CD8-positive, alpha-beta memory T cell (primary cell): ENCODE measurements at places on chromosomes 3 and 15.

DNA sequence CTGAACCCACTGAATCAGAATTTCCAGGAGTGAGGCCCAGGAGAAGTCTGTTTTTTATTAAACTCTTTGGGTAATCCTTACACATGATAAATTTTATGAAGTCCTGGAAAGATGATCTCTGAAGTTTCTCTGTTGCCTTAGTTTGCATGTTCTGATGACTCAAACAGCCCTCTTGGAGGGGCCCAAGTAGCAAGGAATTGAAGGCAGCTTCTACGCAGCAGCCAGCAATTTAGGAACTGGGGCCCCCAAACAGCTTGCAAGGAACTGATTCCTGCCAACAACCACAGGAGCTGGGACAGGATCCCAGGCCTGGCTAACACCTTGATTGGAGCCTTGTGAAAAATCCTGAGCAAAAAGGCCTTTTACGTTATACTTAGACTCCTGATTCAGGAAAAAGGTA lies 5.4 kb upstream of the ACP3 start:
- no peak for DNase-seq

DNA sequence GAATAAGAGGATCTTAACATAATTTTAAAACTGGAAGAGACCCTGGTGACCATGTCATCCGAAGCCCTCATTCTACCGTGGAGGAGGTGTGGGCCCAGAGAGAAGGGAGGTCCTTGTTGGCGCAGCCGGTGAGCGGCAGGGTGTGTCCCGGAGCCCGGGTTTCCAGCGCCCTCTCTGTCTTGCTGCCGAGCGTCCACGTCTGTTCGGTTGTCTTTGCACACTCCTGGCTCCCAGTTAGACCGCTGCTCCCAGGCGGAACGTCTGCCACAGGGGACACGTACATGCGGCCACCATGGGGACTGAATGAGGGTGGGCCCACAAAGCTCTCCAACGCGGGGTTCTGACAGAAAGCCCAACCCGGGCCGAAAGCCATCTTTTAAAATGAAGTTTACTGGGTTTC lies 6.6 kb upstream of the MUC4 start:
- no peak for DNase-seq

GRCh38 chr3:23810343-23811184 lies 4.8 kb downstream of the UBE2E1 start:
- peak; percentile 13 for DNase-seq

DNA sequence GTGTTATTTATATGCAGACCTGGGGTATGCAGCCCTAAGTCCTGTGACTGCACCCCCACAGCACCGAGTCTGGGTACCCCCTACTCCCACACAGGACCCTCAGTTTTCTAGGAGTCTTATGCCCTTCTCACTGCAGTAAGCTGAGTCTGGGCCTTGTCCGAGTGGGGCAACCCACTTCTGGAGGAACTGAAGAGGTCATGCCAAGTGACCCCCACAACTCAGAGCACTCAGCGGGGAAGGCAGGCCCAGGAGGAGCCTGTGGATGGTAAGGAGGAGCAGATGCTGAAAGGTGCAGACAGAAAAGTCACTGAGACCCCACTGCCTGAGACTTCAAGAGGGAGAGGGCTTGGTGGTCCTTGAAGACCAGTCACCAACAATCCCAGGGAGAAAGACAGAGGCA lies 56.1 kb upstream of the FGD5 start:
- DNase-seq, result no peak

GRCh38 chr15:68275165-68275746 lies 2.3 kb upstream of the FEM1B start:
- DNase-seq, result no peak

DNA sequence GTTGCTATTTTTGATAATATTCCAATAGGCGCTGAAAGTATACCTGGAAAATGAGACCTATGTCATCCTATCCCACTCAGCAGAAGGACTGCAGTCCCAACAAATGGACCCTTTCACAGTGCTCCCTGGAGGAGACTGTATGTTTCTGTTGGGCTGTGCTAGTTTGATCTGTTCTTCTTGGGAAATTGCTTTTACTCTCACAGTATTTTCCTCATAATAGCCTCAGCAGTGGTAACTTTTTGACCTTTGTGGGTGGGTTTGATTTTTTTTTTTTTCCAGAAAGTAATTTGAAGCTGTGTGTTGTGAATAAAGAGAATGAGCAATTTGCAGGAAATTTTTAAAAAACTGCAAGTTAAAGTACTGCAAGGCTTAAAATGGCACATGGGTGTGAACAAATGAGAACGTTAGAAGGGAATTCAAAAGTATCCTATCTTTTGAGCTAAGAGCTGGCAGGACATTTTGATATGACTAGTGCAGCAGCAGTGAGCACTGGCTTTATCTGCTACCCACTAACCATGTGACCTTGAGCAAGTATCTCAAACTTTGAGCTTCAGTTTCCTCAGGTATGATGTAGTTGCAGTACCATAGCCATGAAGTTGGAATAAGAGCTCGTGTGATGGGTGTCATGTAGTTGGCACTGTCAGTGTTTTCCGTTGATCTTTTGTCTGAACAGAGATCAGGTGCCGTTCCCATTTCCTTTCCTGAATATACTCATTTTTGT lies 118.4 kb downstream of the ATG7 start:
- no peak for DNase-seq

GRCh38 chr3:193782276-193782647 lies 189.3 kb downstream of the OPA1 start:
- DNase-seq, result no peak

- DNase-seq, result no peak
These were observed 26.1 kb downstream of the TFRC start for GRCh38 chr3:196055683-196056270.

DNA sequence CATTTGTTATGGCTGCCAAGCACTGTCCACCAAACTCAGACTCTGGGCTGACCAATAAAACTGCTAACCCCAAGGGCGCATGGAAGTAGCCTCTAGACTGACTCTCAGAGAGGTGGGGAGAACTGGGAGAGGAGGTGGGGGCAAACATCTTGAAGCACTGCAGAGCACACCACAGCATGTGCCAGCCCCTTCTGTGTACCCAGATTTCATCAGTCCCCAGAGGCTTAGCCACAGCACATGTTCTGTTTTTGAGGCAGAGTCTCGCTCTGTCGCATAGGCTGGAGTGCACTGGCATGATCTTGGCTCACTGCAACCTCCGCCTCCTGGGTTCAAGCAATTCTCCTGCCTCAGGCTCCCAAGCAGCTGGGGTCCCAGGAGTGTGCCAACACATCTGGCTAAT lies 119.5 kb upstream of the SPATA12 start:
- no peak for DNase-seq

DNA sequence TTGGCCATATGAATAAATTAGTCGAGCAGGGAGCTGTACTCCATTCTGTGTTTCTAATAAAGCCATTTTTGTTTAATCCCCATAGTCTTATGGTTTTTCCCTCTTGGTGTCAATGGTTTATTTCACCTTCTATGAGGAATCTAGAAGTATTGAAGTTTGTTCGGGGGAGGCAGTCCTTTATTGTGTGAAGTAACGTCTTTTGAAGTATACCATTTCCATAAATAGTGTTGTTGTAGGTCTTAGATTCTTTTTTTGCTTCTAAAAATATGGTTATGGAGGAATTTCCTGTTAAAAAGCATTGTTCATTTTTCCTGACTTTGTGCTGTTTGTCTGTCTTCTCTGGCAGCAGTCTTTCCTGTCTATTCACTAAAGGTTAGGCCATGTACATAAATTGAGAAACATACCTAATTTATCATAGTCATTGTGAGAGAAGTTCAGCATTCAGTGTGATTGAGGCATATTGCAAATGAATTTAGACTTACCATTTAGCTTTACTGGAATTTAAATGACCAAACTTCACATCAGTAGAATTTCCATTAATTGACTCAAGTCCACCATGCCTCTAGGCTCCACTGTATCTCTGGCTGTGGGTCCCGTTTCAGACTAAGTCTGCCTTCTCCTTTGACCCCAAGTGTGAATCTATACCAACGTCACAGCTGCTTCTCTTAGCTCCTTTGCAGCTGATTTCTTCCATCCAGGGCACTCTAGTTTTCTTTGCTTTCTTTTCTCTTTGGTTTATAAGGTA lies 37.3 kb downstream of the YEATS2 start:
- no peak for DNase-seq

DNA sequence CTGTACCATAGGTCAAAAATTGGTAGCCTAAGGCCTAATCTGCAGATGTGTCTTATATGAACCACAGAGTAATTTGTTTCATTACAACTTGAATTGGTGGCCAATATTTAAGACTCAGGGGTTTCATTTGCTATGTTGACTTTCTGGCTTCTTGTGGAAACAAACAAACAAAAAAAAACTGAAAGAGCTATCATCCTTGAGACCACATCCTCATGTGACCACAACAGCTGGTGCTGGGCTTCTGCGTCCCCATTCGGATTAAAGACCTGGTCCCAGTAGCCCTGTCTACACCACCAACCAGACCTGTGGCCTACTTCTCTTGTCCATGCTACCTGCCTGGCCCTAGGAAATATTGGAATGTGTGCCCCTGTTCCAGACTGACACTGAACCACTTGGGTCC lies 61.7 kb downstream of the STRIT1 start:
- DNase-seq, result no peak

GRCh38 chr15:67760901-67761300 lies 64.4 kb upstream of the SKOR1 start:
- DNase-seq, result no peak

DNA sequence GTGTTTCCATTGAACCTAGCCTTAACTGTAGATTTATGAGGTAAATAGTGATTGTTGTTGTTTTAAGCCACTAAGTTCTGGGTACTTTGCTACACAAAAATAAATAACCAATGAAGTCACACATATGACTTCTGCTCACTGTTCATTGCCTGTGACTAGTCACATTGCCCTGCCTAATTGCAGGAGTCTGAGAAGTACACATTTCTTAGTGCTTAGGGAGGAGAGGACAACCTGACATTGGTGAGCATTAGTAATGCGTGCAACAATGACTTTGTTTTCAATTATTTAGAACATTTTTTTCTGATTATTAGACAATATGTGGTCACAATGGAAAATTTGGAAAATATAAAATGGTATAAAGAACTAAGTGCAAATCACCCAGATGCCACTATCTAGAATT lies 133.2 kb upstream of the DAZL start:
- DNase-seq, result no peak

- DNase-seq, result no peak
These were observed 148.1 kb downstream of the LMLN start for GRCh38 chr3:198107840-198108734.

- no peak for DNase-seq
These were observed 25.0 kb downstream of the CGGBP1 start for GRCh38 chr3:88033808-88034207.

DNA sequence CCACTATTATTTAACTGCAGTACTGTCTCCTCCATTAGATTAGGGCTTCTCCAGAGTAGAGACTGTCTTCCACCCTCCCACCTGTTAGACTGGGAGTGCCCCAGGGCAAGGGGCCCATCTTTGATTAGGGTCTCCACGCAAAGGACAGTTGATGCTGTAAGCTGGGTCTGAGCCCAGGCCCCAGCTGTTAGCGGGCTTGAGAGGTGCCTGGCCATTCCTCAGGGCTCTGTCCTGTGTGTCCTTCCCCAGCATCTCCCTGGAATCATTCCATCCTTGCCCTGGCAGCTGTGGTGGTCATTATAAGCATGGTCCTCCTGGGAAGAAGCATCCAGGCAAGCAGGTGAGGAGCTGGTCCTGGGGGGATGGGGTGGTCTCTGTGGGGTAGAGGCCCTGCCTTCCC lies 6.1 kb downstream of the SLC51B start:
- DNase-seq, result no peak

- no peak for DNase-seq
These were observed 17.0 kb downstream of the CA12 start for GRCh38 chr15:63364399-63365272.

DNA sequence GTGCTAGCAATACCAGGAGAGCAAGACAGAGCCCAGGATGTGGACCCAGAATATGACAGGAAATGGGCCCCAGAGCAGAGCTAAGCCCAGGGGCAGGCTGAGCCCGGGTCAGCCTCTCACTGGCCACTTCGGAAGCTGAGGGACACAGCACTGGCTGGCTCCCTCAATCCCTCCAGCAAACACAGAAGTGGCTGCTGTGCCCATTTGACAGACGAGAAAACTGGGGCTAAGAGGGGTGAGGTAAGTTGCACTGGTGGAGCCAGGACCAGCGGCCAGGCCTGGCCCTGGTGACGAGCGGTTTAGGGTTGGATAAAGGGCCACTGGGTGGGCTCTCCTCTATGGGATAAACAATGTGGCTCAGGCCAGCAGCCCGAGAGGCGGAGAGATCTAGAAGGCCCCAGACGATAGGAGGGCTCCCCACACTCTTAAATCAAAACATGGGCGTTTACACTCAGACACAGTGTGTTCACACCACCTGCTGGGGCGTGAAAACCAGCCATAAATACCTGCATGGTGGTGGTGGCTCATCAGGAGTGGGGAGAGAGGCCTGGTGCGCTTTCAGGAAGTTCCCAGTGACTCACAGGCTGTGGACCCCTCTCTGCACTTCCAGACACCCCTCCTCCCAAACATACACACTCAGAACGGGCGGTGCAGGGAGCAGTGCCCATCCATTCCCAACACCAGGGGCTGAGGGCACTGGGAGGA lies 12.0 kb upstream of the LINGO1 start:
- DNase-seq, result no peak

GRCh38 chr3:46094506-46094905 lies 67.2 kb upstream of the XCR1 start:
- DNase-seq, result no peak

DNA sequence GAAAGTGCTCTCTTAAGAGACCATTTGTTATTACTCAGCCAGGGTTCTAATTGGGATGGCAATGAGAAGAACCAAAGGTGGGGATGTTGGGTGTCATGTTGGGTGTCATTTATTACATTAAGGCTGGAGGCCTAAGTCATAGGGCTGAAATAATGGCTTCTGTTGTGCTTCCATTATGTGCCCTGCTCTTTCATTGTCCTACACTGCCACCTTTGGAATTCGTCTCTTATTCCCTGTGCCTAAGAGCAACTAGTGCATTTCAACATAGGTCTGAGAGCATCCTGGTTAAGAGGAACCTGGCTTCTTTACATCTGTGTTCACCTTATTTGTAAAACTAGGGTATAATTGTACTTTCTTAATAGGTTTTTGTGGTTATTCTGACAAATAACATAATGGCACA lies 32.2 kb downstream of the RIOX2 start:
- no peak for DNase-seq

DNA sequence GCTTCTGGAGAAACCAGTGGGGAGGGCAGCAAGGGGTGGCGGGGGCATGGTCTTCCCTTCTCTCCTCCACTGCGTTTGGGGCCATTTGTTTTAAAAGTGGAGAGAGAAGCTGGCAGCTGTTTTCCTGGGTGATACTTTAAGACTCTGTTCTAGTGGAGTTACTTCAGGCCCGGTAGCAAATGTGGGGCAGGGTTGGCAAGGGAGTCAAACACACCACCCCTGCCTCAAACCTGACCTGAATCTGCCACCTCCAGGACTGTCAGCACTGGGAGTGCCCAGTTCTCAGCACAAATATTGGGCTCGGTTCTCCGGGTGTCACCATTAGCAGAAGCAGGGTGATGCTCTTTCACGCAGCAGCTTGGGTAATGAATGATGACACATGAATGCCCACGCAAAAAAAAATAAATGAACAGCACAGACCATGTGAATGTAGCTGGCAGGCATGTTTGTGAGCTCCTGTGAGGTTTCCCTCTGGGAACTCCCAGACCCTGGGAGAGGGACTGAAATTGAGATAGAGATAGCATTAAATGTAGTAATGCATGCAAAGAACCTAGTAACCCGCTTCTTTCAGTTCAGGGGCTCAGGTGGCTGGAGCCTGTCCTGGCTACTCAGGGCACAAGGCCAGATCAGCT lies 424.0 kb downstream of the MCTP2 start:
- DNase-seq, result no peak

GRCh38 chr15:40543631-40544294 lies 21.1 kb downstream of the CCDC32 start:
- no peak for DNase-seq

GRCh38 chr3:186802701-186803100 lies 3.6 kb downstream of the RFC4 start:
- DNase-seq, result no peak

- no peak for DNase-seq
These were observed 43.8 kb downstream of the SPATA16 start for GRCh38 chr3:173096994-173097785.
